ENCODE measurements at places on chromosomes 2 and 18.

GRCh38 chr2:210157526-210157925 is 13.7 kb downstream of the KANSL1L start:
- DNase-seq: no peak

- DNase-seq: no peak
These were observed 296.9 kb upstream of the HS6ST1 start for GRCh38 chr2:128615571-128615970.

GRCh38 chr2:238362626-238363025 is 42.3 kb downstream of the TRAF3IP1 start:
- no peak for DNase-seq

- DNase-seq: no peak
These were observed 29.0 kb downstream of the LAMA3 start for GRCh38 chr18:23718243-23718720.

- no peak for DNase-seq
These were observed 24.6 kb downstream of the ARL6IP6 start for GRCh38 chr2:152743002-152743401.

DNA sequence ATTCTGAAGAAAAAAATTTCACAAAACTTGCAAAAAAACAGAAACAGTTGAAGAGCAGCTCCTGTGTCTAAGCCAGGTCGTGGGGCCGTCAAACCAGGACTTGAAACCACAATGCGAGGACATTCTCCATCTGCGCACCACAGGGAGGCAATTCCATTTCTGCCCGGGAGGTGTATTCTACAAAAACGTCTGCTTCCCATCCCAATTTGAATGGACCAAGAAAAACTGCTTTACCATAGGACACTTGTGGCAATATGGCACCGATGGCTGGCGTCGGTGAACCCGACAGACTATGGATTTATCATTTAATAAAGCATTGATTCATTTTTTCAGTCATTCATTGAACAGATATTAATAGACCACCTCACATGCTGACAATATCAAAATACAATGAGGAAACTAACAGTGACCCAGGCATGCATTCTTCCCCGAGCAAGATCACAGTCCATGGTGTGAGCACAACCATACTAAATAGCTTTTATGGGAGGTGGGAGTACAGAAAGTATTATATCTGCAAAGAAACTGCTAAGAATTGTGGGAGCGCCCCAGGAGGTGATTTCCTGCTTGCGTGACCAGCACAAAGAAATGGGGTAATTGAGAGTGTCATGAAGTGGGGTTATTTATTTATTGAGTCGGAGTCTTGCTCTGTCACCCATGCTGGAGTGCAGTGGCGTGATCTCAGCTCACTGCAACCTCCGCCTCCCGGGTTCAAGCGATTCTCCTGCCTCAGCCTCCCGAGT is 10.5 kb upstream of the ZAP70 start:
- no peak for DNase-seq

DNA sequence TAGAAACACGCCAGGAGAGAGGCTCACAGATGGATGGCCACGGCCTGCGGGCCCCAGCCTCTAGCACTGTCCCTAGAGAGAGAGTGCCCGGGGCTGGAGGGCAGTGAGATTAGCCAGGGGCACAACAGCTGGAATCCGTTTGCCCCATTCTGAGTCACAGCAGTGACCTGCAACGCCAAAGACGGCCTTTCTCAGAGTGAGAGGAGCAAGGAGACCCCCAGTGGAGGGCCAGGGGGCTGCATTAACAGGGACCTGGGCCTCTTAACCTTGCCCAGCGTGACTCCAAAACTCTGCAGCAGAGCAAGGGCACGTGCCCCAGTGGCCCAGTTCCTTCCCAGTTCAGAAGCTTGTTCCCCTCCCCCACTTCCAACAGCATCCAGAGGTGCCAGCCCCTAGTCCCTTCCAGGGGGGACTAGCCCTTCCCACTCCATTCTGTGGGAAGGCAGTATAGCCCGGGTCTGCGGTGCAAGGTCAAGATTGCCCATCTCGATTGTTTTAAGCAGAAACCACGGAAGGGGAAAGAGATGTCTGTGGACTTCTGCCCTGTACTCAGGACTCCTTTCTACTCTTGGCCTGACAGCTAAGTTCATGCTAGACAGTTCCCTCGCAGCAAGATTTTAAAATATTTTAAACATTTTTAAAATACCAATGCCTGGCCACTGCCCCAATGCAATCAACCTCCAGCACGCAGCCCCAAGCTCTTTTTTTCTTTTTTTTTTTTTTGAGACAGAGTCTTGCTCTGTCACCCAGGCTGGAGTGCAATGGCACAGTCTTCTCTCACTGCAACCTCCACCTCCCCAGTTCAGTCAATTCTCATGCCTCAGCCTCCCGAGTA is 50.9 kb upstream of the BIN1 start:
- DNase-seq: no peak

DNA sequence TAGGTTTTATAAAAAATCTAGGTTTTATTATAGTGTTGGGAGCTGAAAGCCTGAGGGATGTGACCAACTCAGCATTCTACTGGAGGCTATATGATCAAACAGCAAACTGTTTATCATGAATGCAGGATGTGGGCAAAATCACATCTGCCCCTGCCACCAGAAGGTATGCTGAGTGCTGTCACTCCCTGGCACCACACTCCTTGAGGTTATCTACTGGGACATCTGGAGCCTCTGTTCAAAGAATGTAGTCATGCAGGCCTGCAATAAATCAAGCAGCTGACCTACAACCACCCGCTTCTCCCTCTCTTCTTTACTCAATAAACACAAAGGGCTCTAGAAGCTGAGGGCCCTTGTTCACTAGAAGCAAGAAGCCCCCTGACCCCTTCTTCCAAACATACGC is 328.4 kb upstream of the DDX18 start:
- no peak for DNase-seq

GRCh38 chr2:226868331-226869162 is 32.7 kb downstream of the RHBDD1 start:
- DNase-seq: no peak

GRCh38 chr2:224551693-224552092 is 33.5 kb downstream of the CUL3 start:
- DNase-seq: no peak

DNA sequence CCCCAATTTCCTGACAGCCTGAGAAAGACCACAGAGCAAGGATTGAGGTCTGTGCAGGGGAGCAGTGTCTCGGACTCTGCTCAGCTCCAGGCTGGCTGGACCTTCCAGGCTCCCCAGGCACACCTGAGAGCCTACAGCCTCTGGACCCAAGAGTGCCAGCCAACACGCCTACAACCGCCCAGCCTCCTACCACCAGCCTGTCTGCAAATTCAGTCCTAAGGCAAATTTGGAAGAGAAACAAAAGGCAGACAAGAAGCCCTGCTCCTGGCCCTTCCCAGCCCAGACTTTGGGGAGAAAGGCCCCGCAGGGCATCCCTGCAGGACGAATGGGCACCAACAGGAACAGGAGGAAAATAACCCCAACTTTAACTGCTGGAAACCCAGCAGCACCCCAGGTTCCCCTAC is 1.9 kb downstream of the HS6ST1 start:
- no peak for DNase-seq

DNA sequence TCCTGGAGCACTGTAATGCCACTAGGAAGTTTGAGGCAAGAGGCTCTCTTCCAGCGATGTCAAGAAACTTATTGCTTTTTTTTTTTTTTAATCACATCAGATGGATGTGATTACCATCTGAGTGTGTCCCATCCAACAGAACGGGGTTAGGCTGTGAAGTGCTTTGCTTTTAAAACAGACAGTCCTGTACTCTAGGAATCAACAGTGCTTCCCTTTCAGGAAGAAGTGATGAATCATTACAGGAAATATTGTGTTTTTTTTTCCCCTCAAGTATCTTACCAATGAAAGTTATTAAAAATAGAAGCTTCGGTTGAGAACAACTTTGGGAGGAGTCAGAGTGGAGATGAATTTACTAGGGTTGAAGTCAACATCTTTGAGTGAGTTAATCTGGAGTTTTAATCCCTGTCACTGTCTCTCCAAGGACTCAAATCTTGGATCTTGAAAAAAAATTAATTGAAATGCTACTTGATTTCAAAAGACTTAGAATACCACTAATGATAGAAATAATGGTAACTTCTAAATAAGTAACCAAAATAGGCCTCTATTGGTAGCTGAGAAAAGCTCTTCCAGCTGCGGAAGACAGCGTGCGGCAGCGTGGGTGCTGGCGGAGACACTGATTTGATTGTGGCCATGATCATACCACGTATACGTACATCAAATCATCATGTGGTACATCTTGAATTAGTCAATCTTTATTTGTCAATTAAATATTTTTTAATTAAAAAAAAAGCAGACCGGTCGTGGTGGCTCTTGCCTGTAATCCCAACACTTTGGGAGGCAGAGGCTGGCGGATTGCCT is 45.5 kb downstream of the GATA6 start:
- DNase-seq: no peak

GRCh38 chr2:236505648-236506047 is 64.0 kb upstream of the ACKR3 start:
- no peak for DNase-seq

- no peak for DNase-seq
These were observed 621 bp downstream of the TXNL1 start for GRCh38 chr18:56637711-56638231.

GRCh38 chr2:11011359-11011758 is 99.6 kb downstream of the KCNF1 start:
- no peak for DNase-seq

- no peak for DNase-seq
These were observed 89.1 kb downstream of the ZEB2 start for GRCh38 chr2:144430722-144431391.

DNA sequence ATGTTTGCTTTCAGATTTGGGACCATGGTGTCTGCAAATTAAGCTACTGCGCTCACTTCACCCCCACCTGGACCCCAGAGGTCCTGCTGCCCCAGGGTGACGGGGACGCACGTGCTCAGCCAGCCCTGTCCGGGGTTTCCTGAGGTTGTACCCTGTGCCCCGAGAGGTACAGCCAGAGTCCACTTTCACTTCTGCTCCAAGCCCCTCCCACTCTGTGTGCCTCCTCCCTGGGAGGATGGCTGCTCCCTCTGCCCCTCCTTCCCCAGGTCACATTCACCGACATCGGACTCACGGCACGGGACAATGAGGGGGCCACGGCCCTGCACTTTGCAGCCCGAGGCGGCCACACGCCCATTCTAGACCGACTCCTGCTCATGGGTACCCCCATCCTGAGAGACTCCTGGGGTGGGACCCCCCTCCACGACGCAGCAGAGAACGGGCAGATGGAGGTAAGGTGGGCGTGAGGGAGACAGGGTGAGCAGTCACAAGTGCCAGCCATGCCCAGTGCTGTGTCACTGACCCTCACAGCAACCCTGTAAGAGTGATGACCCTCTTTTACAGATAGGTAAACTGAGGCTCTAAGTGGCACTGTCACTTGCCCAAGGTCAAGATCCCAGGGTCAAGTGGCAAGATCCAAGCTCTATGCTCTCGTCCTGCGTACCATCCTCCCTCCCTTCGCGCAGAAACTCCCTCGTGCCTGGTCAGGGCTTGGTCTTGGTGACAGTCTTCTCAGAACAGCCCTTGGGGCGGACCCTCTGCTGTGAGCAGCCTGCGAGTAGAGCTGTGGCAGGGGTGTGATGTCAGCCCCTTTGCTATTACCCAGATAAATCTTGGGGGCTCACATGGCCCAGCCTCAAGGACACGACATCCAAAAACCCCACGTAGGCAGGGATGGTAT is 7.6 kb downstream of the ESPNL start:
- DNase-seq: peak; percentile 14

GRCh38 chr2:239152916-239153305 is 247.9 kb downstream of the HDAC4 start:
- no peak for DNase-seq

GRCh38 chr2:160911258-160911657 is 249.0 kb upstream of the TANK start:
- no peak for DNase-seq

- DNase-seq: no peak
These were observed 3.9 kb upstream of the ZNF532 start for GRCh38 chr18:58860747-58861231.

DNA sequence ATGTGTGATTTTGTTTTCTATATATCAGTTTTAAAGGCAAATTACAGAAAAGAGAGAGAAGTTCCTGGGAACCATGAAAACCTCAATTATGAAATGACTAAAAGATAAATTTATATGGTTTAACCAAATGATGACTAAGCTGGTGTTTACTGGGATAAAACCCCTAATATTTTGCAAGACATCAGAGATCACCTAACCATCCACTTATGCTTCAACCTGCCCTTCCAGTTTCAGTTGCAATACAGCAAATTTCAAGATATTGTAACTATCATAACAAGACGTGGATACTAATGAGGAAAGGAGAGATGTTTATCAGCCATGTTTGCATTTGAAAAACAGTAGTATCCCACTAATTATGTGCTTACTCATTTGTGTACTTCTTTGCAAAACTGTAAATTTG is 108.2 kb downstream of the GAREM1 start:
- no peak for DNase-seq

DNA sequence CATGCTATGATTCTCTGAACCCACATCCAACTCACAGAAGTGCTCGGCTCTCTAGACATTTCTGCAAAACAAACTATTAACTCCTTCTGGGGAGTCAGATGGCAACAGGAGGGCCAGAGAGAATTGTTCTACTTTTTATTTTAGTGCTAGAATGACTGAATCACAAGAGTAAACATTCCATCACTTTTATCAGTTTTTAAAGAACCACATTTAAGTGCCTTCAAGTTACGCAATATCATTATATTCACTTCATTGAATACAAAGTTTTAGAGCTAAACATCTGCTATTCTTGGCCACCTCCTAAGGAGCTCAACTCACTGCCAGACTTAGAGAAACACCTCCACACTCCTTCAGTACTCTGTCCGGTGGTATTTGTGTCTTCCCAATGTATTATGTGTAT is 22.4 kb downstream of the B4GALT6 start:
- no peak for DNase-seq

DNA sequence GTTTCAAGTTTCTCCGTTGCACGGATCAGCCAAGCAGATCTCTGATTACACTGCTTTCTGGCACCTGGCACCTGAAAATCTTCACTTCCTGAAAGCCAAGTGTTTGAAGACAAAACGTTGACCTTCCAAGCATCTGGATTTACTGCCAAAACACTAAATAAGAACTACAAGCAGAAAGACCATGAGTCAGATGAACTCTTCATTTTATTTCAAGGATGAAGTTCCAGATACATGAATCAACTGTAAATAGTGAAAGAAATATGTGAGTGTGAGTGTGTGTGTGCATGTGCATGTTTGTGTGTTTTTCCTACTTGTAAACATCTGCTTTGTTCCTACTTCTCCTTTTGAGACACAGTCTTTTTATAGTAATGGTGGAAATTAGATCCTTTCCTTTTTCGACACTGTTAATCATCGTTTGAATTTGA is 60.0 kb upstream of the DTNA start:
- DNase-seq: no peak

GRCh38 chr18:44789710-44790109 is 109.0 kb downstream of the SETBP1 start:
- DNase-seq: no peak

- DNase-seq: no peak
These were observed 35.0 kb downstream of the TMEFF2 start for GRCh38 chr2:192159736-192160135.

Measured in dorsolateral prefrontal cortex (tissue), 122 donors.